ENCODE measurements at places on chromosomes 7 and 10. TPM values are rescaled to one million over a fixed set of nuclear protein-coding genes. Genes with fewer than 3 reads are reported as not detected.

The GPR37 gene
- total RNA-seq, result 2.4 TPM

The EMX2 gene
- not detected for total RNA-seq

The CYP2E1 gene
- 0.40 TPM for total RNA-seq

The TOMM7 gene
- 217 TPM for total RNA-seq

The GHRHR gene
- not detected for total RNA-seq

The UCN3 gene
- total RNA-seq, result not detected

The SPDYE16 gene
- total RNA-seq, result 0.06 TPM

The TFR2 gene
- total RNA-seq, result 0.40 TPM
